ENCODE measurements at places on chromosomes 16 and 17.

DNA sequence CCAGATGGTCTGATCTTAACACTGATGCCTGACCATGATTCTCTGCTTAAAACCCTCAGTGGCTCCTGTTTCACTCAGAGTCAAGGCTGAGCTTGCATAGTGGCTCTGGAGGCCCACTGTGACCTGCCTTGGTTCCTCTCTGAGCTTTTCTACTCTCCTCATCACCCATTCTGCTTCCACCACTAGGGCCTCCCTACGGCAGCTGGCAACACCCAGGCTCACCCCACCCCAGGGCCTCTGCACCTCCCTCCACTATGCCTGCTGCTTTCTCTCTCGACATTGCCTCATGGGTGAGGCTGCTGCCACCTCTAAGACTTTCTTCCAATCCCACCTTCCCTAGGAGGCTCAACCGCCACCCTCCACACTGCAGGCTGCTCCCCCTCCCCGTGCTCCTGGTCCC lies 127.6 kb downstream of the IRX3 start:
- DNase-seq, result no peak

DNA sequence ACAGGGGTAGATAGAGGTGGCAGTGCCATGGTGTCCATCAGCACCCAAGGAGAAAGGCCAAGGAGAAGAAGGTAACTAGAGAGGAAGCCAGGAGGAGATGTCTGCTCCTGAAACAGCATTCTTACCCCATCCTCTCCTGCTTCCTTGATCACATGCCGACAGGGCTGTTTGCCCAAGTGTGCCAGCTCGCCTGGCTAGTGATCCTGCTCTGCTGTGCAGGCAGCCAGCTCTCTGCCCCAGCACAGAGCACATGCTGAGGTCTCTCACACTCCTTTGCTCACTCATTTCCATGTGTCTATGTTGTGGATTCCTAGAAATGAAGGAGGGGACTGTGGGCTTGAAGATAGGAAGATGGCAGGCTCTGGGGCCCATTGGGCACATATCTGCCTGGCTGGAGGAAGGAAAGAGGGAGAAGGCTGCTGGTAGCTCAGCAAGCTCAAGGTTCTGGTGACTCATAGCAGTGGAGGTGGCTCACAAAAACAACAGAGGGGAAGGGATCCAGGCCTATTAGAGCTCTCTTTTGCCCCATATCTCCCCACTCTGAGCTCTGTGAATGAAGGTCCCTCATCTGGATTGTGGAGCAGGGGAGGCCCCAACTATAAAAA lies 54.3 kb downstream of the NEUROD2 start:
- no peak for DNase-seq

GRCh38 chr17:58112970-58113631 lies 29.9 kb downstream of the DYNLL2 start:
- peak; percentile 69 for DNase-seq

GRCh38 chr16:76768948-76769347 lies 422.0 kb upstream of the MON1B start:
- DNase-seq, result no peak

- no peak for DNase-seq
Observed at GRCh38 chr17:49779156-49779738, 9.2 kb upstream of the KAT7 start.

DNA sequence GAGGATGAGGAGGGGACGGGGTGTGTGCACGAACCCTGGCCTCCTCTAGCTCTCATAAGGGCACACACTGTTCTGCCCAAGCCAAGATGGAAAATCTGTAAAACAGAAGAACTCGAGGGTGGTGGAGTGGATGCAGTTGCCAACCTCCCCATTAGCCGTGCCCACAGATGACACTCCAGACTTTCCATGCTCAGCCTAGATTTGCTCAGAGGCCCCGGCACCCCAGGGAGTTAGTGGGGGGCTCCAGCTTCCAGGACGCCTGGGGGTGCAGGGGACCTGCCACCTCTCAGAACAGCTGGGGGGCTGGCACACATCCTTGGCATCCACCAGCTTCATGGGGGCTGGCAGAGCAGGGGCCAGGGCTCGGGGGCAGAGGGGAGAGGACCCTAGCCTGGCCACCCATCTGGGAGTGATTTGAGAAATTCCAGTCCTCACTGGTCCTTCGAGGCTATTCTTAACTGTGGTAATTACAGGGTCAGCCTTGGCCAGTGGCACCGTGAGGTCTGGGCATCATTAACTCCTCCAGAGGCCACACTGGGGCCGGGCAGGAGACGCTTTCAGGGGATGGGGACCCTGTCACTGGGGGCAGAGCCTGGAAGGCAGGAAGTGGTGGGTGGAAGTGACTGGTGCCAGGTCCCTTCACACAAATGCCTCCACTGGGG lies 14.3 kb downstream of the VASN start:
- no peak for DNase-seq

- no peak for DNase-seq
Observed at GRCh38 chr17:5841862-5842261, 228.3 kb upstream of the WSCD1 start.

DNA sequence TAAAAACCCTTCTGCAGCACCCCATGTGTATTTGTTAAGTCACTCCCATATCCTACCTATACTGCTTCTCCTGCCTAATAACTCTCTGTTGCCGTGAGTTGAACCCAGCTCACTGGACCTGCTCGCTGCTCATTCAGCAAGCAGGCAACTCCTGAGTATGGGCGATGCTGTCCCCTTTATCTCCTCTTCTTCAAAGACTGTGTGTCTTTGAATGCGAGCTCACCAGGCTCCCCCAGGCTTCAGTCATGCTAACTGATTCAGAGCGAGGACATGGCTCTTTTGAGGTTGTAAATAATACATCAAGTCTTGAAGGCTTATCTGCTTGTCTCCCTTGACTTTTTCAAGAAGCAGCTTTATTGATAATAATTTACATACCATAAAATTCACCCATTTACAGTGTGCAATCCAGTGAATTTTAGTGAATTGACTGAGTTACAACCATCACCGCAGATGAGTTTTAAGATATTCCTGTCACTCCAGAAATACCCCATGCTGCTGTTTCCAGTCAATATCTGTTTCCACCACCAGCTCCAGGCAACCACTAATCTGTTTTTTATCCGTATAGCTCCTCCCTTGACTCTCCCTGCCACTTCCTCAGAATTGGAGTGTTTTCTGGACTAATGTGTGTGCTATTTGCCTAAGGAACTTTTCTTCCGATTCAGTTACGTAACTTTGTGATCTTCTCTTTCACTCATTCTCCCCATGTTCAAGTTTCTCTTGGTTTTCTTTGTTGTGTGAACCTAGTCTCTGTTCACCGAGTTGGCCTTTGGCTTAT lies 132.2 kb downstream of the SPECC1 start:
- DNase-seq, result no peak

DNA sequence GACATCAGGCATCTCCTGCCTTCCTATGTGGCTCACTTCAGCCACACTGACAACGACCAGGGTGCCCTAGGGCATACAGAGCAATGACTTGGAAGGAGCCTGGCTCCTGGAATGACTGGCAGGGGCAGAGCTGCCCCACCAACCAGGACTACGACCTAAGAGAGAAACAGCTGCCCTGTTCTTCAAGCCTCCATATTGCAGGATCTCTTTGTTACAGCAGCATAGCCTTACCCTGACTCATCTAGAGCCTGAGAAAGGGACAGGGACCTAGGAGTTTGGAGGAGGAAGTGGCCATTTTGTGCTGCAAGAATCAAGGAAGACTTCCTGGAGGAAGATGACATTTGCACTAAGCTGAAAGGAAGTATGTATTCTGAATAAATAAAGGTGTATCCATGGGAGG lies 49.6 kb downstream of the GSG1L start:
- no peak for DNase-seq

GRCh38 chr16:14420721-14421488 lies 209.2 kb downstream of the PARN start:
- DNase-seq, result no peak

DNA sequence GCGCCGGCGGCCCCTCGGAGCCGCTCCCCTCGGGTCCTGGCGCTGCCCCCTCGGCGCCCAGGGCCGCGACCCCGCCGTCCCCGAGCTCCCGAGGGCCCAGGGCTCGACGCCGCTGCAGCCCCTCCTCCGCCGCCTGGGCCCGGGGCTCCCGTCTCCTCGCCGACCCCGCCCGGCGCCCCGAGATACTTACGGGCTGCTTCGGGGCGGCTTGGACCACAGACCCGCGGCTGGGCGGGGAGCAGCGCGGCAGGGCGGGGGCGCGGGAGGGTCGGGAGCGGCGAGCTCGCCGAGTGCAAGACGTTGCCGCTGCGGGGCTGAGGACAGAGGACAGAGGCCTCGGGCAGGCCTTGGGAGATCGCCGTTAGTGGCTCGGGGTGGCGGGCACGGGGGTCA lies 290 bp downstream of the TOB1 start:
- no peak for DNase-seq
